CD8-positive, alpha-beta memory T cell (primary cell): ENCODE measurements at places on chromosomes 1 and 21. TPM values are rescaled to one million over a fixed set of nuclear protein-coding genes. Genes with fewer than 3 reads are reported as not detected.

- H3K27me3 ChIP-seq = no peaks in the 10 kb centered on the region
- H3K4me3 ChIP-seq = peak within 1 kb of the TSS; percentile 72
- peaks cover 31% of the 10 kb centered on the region for H3K4me1 ChIP-seq
- no peaks in the 10 kb centered on the region for H3K36me3 ChIP-seq
Measured at GRCh38 chr1:158931055-158931737, at the start of gene PYHIN1. PYHIN1 (plus strand) TSS chr1:158931552; CDS start chr1:158936911, 5,359 bp downstream.

- H3K27ac ChIP-seq = no peak overlapping the region
- H3K4me3 ChIP-seq = no peak overlapping the region
- no peak for DNase-seq
- peaks cover 8% of the 10 kb centered on the region for H3K4me1 ChIP-seq
Measured at GRCh38 chr1:33190701-33191100, 8.9 kb upstream of the TRIM62 start.

DNA sequence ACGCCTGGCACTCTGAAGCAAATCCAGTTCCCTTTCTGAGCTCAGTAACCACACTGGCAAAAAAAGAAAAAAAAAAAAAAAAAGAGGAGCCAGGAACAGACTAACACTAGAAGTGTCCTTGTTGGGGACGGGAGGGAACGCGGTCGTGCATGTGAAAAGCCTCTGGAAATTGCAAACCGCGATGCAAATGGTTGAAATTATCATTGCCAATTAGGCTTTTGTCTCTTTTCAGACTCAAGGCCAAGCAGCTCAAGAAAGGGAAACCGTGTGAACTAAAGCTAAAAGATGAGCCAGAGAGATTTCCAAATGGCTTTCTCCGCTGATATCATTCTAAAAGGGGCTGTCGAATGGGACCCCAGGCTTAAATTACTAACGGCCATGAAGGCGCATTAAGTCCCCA is 13.5 kb downstream of the TRABD2B start:
- no peaks in the 10 kb centered on the region for H3K4me1 ChIP-seq
- H3K4me3 ChIP-seq = no peak overlapping the region
- no peaks in the 10 kb centered on the region for H3K36me3 ChIP-seq
- no peak for DNase-seq

GRCh38 chr1:166040202-166040997 is 126.4 kb downstream of the FAM78B start:
- H3K27me3 ChIP-seq = no peaks in the 10 kb centered on the region
- no peak overlapping the region for H3K4me3 ChIP-seq
- no peak overlapping the region for H3K27ac ChIP-seq
- H3K4me1 ChIP-seq = no peaks in the 10 kb centered on the region
- no peak for DNase-seq

DNA sequence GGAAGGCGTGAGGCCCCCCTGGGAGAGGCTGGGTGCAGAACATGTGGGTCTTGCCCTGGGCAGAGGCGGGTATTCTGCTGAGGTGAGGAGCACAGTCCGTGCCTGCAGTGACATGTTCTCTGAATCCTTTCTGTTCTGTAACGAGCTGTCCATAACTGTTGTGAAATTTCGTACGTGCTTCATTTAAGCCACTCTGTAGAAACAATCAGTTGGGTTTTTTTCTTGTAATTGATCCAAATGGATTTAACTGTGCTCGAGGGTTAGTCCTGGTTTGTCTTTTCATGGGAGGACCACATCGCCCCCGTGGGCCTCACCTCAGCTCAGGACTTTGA is 45.4 kb upstream of the DIP2A start:
- no peak for DNase-seq
- no peak overlapping the region for H3K27ac ChIP-seq
- H3K27me3 ChIP-seq = no peaks in the 10 kb centered on the region
- no peak overlapping the region for H3K4me3 ChIP-seq

The EXO5 gene
- total RNA-seq = 14.9 TPM

The SLC25A34 gene
- total RNA-seq = 0.93 TPM

The KLF17 gene
- total RNA-seq = not detected
